ENCODE measurements at places on chromosomes 11 and 22. TPM values are rescaled to one million over a fixed set of nuclear protein-coding genes. Genes with fewer than 3 reads are reported as not detected.

INSC gene
- not detected for total RNA-seq

ART5 gene
- total RNA-seq: 0.38 TPM

- no peak for DNase-seq
Measured at GRCh38 chr22:27804470-27805297, 3.1 kb upstream of the MN1 start.

GRCh38 chr11:84865791-84866535 lies 761.2 kb downstream of the DLG2 start:
- no peak for DNase-seq

SIK2 gene
- total RNA-seq: 21.9 TPM

GRCh38 chr22:46830841-46831240 lies 68.4 kb downstream of the TBC1D22A start:
- DNase-seq: no peak

GRCh38 chr11:70072461-70072860 lies 5.7 kb upstream of the ANO1 start:
- no peak for DNase-seq

C11orf86 gene
- not detected for total RNA-seq

OR52I1 gene
- total RNA-seq: not detected

DNA sequence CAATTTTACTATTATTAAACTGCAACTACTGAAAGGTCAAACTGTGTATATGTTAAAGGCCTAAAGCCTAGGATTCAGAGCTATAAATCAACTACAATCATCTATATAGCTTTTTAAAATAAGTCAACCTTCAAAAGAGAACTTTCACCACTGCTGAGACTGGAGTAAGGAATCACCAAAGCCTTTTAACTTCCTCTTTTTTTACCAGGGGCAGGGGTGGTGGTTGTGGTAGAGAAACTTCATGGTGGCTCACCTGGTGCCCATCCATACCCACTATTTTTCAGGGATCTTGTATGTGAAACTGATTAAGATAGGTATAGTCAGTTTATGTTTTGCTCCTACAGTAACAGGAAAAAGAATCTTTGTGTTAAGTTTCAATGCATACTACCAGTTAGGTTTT lies 31.5 kb downstream of the TSG101 start:
- DNase-seq: no peak

All from osteocyte (in vitro differentiated cells).